ENCODE measurements at places on chromosomes 11 and 22.

- no peak for DNase-seq
Measured at GRCh38 chr11:124874571-124875255, 9.5 kb downstream of the ROBO3 start.

- no peak for DNase-seq
Measured at GRCh38 chr22:36103891-36104290, 56.7 kb downstream of the APOL3 start.

- no peak for DNase-seq
Measured at GRCh38 chr22:49592780-49593501, 234.7 kb downstream of the BRD1 start.

DNA sequence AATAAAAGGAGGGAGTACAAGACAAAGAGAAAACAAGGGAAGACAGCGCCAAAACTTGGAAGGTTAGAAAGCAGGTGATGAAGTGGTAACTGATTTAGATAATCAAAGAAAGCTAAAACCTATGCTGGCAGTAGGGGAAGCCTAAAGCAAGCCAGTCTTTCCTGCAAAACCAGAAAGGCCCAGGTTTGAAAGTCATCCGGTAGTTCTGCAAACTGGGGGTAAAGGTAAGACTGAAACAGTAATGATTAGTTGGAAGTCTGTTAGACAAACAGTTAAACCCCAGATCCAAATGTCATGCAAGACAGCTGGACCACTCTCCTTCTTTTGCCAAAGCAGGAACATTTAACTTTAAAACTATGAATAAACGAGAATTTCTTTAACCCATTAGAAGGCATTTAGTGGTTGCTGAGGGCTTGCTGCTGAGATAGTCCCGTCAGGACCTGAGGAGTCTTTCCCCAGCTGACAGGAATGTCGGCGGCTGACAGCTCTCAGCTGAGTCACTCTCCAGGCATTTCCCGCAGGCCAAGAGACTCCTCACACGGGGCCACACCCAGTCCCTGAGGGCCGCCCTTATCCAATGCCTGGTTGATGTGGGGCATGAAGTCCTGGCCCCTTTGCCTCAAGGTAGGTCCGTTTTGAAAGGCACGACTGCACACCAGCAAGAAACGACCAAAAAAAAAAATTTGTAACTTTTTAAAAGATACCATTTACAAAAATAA lies 36.3 kb upstream of the CFAP300 start:
- DNase-seq: no peak

- DNase-seq: no peak
Measured at GRCh38 chr22:27201741-27202140, 544.4 kb downstream of the MIAT start.

DNA sequence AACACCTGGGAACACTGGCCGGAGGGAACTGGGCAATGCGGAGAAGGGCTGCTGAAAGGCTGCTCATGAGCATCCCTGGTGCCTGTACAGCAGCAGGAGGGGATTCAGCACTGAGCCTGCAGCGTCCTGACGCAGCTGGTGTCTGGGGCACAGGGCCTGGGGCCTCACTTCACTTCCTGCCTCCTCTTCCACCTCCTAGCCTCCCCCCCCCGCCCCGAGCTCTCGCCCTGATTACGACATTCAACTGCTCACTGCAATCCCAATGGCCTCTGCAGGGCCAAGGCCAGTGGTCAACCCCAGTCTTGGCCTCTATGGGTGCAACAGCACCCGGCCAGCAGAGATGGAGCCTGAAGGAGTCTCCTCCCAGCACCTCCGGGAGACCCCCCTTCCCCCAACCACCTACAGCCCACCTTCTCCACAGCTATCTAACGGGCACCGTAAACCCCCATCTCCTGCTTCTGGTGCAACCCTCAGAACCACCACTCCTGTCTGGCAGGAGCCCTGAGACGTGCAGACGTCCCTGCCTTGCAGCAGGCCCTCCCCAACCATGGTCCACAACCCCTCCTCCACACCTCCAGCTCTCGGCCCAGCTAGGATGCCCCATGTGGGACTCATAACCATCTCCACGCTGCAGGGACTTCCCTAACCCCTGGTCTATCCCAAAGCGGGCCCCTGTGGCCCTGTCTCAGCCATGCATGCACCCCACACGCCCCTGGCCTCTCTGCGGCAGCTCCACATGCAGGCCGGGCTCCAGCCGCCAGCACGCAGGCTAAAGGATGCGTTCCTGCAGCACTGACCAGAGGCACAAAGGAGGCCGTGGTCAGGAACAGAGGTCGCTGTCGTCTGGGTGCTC lies 38.2 kb downstream of the BRD1 start:
- no peak for DNase-seq

GRCh38 chr11:43567396-43567975 lies 113.1 kb upstream of the HSD17B12 start:
- no peak for DNase-seq

DNA sequence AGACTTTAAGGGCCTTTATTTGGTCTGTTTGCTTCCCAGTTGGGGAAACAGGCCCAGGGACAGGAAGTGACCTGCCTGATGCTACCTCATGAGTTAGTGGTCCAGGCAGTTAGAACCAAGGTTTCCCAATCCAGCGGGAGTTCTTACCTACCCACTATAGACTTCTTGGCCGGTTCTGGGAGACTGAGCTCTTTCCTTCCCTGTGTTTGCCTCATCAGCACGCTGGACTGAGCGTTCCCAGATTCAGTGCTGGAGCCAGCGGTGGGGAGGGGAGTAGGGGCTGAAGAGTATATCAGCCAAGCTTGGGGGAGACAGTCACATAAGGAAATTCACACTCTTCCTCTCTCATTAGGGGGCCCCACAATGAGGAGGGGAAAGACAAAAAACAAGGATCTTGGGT lies 27.1 kb downstream of the TIMP3 start:
- no peak for DNase-seq

DNA sequence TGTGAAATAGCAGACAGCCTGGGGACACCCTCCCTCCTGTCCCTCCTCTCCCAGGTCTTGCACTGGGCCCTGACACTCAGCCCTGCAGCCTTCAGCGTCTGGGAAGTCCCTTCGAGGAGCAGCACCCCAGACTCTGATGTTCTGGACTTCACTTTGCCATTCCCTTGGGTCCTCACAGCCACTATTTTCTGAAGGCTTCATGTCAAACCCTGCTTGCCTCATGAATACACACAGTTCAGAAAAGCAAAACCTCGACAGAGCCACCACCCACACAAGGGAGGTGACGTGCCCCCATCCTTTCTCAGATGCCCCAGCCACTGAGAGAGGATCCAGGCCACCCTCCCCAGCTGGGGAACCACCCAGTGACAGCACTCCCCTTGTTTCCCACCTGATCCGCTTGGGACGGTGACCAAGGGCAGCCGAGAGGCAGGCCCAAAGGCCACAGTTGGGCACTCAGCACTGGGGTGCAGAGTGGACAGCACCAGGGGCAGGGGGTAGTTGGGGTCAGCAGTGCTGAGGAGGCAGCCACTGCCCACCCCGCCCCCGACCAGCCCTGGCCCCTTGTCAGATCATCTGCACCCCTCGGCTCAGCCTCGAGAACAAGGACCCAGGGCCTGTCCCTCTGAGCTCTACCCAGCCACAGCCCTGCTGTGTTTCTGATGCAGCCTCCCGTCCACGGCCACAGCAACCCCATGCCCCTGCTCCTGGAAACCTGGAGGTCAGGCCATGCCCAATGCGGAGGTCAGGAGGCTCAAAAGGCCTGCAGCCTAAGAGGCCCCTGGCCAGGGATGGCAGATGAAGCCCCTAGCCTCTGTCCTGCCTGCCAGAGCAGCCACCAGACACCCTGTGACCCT lies 3.1 kb upstream of the TNNT3 start:
- DNase-seq: no peak

DNA sequence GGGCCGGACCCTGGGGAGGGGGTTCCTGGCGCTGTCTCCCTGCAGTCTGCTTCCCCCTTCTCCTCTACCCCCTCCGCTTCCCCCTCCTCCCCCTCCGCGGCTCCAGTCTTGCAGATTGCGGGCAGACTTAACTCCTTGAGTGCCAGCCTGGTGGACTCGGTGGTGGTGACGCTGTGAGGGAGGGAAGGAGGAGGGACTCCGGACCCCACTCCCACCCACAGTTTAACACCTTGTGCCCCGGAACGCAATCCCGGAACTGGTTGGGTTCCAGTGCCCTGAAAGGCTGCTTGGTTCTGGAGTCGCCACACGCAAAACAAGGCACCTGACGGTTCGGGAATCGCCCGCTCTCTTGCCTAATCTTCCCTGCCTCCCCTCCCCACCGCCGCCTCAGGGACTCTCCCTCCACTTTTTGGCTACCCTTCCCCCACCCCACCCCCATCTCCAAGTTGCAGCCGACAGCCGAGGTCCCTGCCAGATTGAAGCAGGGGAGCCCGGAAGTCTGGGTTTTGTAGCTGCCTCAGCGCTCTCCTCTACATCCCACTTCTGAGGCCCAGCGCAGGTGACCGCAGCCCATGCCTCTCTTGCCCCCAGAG lies 3.9 kb upstream of the BCL9L start:
- DNase-seq: peak; percentile 50

DNA sequence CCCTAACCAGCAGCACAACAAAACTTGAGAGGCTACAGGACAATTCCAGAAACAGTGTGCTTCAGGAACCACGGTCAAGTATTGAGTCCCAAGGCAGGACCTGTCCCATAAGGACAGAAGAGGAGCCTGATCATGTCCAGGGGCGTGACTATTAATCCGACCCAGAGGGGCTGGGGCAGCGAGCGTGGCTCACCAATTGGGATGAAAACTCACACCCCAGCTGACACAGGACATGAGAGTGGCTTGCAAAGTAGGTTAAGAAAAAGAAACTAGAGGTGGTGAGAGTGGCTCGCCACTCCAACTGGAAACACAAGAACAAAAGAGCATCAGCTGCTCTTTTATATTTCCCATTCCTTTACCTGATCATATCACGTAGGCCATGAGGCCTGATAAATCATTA lies 16.0 kb upstream of the FEZ1 start:
- DNase-seq: no peak

GRCh38 chr11:21911061-21911460 lies 281.8 kb upstream of the ANO5 start:
- no peak for DNase-seq

DNA sequence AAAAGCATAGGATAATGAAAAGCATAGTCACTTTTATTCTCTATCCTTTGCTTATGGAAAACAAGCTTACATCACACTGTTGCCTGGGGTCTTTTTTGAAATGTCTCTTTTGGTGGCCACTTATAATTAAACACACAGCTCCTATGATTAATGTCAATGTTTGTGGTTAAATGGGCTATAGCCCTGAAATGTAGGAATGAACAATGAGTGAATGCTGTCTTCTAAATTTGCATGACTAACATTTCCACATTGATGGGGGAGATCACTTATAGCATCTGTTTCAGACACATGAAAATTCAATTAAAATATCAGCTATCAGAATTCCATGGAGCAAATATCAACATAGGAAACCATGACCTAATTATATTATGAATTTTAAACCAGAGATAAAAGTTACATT lies 171.4 kb upstream of the FAT3 start:
- no peak for DNase-seq

DNA sequence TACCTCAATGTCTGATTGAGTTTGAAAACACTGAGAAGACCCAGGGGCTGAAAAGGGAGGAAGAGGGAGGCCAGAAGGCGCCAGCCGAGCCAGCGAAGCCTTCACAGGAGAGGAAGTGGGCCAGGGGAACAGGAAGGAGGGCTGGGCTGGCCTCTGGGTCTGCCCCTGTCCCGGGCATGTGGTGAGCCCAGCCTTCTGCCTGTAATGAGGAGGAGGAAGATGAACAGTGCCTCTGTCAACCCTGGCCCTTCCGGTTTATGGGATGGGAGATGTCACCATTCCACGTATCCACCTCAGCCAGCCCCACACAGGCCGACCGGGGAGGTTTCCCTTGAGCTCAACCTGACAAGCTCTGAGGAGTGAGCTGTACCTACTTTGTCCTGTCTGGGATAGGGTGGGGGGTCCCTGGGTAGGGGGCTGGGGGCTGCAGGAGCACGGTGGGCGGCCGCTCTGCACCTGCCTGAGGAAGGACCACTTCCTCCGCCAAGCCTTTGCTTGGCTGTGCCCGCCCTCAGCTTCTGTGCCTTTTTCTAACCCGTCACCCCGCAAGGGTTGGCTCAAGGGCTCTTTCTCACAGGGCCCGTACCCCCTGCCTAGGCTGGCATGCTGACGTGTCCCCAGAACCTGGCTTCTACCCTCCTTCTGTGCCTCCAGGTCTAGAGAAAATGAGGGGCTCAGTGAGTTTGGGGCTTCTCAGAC lies 2.0 kb downstream of the PARVG start:
- DNase-seq: no peak

GRCh38 chr11:69985641-69986439 lies 92.3 kb upstream of the ANO1 start:
- DNase-seq: no peak
